Renal cortex interstitium (tissue), 15 donors: ENCODE measurements at places on chromosomes 1 and 21.

- no peak for DNase-seq
Measured at GRCh38 chr1:156246241-156246780, 1.5 kb downstream of the PAQR6 start.

DNA sequence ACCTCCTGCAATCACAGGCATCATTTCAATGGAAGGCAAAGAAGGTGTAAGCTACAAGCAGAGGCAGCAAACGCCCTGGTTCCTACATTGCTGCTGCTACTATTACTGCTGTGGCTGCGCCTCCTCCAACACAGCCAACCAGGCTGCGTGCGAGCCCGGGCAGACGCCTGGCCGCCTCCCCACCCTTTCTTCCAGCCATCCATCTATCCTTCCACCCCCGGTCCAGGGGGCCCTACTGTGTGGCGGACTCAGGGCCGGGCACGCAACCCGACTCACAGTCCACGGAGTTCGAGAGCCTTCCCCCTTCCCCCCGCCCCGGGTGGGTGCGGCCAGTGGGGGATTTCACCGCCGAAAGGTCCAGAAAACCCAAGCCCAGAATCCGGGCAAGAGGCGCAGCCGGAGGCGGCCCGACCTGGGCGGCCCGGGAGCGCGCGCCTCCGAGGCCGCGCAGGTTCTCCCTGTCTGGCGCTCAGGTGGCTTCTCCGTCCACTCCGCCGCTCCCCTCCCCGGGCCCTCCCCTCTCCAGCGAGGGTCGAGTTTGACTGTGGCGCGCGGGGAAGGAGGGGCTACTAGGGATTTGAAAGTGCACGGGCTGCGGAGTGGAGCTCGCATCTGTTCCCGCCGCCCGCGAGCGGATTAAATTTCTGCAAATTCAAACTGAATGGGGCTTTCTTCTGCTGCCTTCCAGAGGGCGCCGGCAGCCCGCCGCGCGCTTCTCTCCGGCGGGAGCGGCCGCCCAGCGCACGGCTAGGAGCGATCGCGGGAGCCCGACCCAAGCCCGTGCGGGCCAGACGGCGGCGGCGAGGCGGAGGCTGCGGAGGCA is at the start of gene HUNK:
HUNK (plus strand) TSS at position 569 of the 823 bp plus-strand sequence. CDS start 655 bp downstream, outside the sequence.
- peak; percentile 50 for DNase-seq

DNA sequence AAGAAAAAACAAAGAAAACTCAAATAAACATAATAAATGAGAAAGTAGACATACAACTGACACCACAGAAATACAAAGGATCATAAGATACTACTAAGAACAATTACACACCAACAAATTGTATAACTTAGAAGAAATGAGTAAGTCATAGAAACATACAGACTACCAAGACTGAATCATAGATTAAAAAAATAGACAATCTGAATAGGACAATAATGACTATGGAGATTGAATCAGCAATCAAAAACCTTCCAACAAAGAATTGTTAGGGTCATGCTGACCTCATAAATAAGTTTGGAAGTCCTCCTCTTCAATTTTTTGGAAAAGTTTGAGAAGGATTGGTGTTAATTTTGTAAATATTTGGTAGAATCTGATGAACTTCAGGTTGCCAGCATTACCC is 159.0 kb downstream of the PTBP2 start:
- no peak for DNase-seq

GRCh38 chr1:72286401-72286800 is 4.1 kb upstream of the NEGR1 start:
- DNase-seq: no peak

DNA sequence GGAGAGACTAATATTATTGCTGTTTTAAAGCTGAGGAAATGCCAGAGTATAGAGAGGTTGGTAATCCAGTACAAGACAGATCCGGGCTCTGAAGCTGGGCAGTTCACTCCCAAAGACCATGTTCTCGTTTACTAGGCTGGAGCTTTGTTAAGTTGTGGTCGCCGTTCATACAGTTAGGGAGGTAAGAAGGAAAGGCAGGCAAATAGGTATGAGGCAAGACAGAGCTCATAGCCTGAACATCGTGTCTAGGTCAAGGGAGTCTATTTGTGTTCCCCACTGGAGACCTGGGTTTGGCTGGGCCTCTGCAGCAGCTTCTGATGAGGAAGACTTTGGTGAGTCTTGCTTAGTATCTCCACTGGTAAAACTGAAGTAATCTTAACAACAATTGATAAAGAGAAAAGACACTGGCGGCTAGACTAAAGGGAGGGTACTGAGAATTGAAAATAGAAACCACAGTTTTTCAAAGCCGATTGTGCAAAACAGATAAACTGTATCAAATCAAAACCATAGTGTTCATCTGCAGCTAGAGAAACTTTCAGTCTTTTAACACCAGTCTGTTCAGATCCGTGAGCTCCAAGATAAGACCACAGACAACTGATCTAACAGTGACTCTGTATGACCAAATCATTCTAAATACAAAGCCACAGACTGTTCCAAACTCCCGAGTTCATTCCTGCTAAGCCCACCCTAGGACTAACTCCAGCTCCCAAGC is 217.0 kb upstream of the FAM78B start:
- no peak for DNase-seq

GRCh38 chr21:43985690-43986251 is 26.3 kb upstream of the TRAPPC10 start:
- DNase-seq: no peak

DNA sequence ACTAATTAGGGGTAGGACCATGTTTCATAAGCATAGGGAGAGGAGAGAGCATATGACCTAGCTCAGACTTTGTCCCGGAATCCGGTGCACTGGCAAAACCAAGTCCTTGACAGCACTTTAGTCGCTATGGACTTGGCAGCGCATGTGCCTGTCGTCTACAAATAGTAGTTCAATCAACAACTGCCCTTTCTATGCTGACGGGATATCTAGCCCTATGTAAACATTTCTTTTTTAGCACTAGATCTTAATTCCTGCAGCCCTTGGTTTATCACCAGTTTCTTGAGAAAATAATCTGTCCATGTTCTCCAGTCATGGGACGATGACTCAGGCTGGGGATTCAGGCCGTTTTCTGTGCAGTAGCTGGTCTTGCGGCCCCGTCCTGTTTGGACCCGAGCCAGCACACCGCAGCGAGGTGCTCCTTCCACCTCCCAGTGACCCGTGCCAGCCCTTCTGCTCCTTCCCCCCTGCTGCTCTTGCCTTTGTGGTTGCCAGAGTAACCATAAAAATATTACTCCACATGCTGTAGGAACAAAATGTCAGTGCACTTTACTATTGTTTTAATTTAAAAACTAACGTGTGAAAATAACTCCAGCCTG is 8.6 kb upstream of the MT1HL1 start:
- DNase-seq: no peak

- no peak for DNase-seq
Measured at GRCh38 chr1:92125204-92125603, 45.1 kb downstream of the BTBD8 start.

DNA sequence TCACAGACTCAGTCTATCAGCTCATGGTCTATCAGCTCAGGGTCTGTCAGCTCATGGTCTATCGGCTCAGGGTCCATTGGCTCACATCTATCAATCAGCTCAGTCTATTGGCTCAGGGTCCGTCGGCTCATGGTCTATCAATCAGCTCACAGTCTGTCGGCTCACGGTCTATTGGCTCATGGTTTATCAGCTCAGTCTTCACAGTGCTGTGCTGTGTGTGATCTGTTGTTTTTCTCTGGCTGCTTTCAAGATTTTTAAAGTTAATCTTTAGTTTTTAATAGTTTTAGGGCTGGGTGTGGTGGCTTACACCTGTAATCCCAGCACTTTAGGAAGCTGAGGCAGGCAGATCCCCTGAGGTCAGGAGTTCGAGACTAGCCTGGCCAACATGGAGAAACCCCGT is 14.4 kb downstream of the C1orf159 start:
- no peak for DNase-seq

GRCh38 chr1:226799634-226800281 is 60.7 kb upstream of the ITPKB start:
- DNase-seq: no peak

- DNase-seq: no peak
Measured at GRCh38 chr1:208868554-208868953, 624.4 kb upstream of the PLXNA2 start.

DNA sequence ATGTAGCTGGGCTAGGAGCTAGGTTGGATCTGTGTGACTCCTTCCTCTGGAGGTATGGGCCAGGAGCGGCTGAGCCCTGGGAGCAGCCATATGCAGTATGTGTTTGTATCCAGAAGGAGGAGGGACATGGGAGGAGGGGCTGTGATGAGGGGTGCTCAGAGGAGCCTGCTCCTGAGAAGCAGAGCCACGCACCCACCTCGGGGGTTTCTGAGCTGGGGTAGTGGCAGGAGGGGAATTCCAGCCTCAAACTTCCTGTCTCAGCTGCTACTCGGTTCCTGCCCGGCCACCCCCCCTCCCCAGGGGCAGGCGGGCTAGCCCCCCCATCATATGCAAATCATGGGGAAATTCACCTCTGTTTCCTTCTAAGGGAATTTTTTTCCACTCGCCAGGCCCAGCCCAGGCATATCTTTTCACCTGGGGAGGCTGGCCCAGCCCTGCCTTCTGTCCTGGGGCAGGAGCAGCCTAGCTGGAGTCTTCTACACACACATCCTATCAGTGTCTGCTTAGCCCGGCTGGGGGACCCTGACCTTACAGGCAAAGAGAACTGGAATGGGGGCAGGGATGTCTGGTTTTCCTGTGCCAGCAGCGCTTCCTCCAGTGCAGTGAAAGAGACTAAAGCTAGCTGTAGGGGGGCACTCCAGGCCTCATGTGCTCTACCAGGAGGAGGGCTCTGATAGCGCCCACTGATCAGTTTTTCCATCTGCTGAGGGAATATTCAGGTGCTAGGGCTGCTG is 3.0 kb downstream of the ZC3H12A start:
- no peak for DNase-seq

GRCh38 chr1:116679091-116679827 is 11.7 kb upstream of the IGSF3 start:
- no peak for DNase-seq

GRCh38 chr1:233972563-233972950 is 68.1 kb downstream of the SLC35F3 start:
- no peak for DNase-seq

GRCh38 chr21:42171091-42172053 is 47.6 kb upstream of the ABCG1 start:
- DNase-seq: no peak

GRCh38 chr1:24992124-24992760 is 62.2 kb upstream of the RUNX3 start:
- DNase-seq: no peak

GRCh38 chr1:21573971-21574465 is 64.8 kb downstream of the ALPL start:
- DNase-seq: peak; percentile 67

DNA sequence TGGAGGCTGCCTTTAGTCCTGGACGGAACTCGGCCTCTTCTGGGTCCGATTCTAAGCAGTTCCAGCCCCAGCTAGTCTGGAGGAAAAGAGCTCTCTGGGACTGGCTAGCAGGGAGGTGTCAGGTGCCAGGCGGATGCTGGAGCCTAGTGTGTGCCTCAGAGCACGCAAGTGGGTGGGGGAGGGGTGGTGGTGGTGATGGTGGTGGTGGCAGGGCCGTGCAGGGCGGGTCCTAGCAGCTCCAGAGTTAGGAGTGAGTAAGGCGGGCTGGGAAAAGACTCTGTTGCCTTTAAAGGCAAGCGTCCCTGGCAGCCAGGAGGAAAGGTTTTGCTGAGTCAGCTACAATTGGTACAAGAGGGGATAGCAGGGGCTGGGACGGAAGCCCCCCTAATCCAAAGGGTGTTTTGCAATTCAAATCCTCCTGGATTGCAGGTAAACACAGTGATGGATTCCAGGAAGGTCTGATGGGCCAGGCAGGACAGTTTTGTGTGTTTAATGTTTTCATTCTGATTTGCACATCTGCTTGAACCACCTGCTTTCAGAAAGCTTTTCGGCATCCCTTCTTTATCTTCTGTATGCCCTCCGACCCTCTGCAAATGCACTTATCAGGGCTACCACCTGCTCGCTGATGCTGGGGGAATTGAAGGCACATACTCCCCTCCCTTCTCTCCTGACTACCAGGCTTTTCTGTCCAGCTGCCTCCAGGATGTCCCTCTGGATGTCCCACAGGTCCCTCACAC is 4.1 kb upstream of the SLC2A1 start:
- no peak for DNase-seq

GRCh38 chr1:186976700-186977099 is 148.0 kb downstream of the PLA2G4A start:
- DNase-seq: no peak

DNA sequence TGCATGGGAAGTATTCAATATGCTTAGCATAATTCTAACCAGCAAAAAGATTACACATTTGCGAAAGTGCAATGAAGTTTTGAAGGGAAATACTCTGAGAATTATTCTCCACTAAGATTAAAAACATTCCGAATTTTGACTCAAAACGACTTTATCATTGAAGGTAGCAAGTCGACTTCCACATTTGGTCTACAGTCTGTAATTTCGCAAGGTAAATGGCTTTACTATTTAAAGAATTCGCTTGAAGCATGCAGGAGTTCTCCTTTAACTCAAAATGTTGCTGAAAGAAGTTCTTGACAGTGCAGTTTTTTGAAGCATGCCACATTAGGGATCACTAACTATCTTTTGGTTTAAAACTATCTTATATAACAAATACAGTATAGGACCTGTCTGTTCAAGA is 161.0 kb upstream of the HP1BP3 start:
- no peak for DNase-seq

DNA sequence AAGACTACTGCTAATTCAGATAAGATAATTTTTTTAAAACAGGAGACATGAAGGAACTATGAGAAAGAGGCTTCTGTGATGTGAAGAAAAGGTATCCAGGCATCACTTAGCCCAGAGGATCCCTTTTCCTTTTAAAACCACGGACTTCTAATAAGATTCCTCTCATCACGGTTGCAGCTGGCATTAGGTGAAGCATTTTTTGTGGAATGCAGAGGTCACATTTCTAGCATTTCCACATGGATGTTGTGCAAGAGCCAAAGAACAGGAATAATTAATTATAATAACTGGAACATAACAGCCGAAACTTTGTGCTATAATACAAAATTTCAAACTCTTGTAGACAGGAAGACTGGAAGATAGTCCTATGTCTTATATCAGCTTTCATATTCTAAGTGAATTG is 27.6 kb downstream of the CYP2J2 start:
- no peak for DNase-seq

DNA sequence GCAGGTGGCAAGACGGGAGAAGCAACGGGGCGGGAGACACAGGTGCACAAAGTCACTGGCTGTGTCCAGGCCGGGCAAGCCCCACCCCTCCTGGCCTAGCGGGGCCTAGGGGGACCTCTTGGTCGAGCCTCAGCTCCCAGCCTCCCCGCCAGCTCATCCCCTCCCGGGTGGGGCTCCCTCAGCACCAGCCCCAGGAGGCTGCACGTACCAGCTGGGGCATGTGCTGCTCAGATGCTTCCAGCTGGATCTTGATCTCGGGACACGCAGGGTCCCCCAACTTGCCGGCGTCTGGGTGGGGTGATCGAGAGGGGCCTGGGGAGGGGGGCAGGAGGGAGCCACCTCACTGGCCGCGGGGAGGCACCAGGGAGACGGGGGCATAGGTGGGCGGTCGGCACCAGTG is 71.4 kb downstream of the RAP1GAP start:
- DNase-seq: no peak
